Stimulated activated CD8-positive, alpha-beta memory T cell treated with anti-CD3 and anti-CD28 coated beads, Interleukin-12 subunit alpha, Interleukin-12 subunit beta, amount 100 ng/mL, for 4 hours (primary cell): ENCODE measurements at places on chromosomes 12 and 14.

GRCh38 chr12:26728205-26729050 lies 104.6 kb downstream of the ITPR2 start:
- DNase-seq: no peak

DNA sequence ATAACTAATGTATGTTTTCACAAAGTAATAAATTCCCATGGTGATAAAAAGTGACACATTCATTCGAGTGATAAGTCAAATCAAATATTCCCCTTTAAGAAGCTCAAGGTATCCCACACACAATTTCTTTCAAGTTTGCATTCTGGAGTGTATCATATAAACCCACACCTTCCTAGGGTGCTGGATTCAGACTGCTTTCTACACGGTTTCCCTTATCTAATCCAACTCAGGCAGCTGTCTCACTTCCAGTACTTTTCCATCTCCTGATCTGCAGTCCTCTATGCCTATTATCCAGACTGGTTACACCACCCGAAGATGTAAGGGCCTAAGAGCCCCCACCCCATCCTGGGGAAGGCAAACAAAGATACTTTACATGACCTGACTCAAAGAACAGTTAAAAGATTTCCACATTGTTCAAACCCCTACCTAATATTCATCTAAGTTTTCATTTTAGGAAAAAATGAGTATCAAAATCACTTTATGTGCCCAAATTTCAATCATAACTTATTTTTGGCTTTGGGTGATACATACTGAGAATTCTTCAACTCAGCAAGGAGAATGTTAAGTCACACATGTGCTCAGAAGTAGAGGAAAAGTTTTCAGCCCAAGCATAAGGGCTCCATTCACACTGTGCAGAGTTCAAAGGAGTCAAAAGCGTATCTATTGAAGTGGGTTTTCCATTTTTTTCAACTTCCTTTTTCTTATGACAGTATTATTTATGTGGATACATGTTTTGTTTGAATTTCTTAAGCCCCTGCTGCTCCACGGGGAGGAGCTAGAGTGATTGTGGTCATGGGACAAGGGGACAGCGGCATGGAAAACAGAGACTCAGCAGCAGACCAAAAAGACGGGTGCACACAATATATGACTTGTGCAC lies 41.8 kb downstream of the CORO1C start:
- DNase-seq: no peak

- DNase-seq: no peak
Observed at GRCh38 chr12:27547592-27547991, 23.6 kb downstream of the PPFIBP1 start.

DNA sequence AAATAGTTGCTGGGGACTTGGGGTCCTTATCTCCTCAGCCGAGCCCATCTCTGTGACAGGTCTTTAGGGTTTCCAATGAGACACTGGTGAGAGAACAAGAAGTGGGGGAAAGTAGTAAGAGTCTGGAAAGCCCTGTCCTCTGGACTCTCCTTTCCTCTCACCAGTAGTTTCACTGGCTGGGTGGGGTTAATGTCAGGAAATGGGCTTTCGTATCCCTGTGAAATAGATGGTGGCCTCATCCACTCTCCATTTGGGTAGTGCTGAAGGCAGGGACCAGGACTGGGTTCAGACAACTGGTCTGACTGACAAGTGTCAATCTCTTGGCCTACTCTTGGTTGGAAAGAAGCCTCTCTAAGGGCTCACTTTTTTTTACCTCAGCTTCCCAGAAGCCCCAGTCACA lies 7.5 kb downstream of the ZNF385A start:
- no peak for DNase-seq

GRCh38 chr12:19945559-19946435 lies 422.5 kb upstream of the PDE3A start:
- no peak for DNase-seq

- DNase-seq: no peak
Observed at GRCh38 chr14:78611796-78612571, 441.8 kb downstream of the NRXN3 start.
